Uterus (tissue), 4 donors: ENCODE measurements at places on chromosomes 4 and X.
A peak's percentile ranks its signal among the peaks of the same experiment; 100 is the strongest.

GRCh38 chrX:20665481-20665880, 398.8 kb upstream of the RPS6KA3 start:
- DNase-seq = no peak

GRCh38 chr4:38860788-38861424, 4.3 kb upstream of the TLR6 start:
- no peak for DNase-seq

GRCh38 chr4:91795947-91796346, 507.8 kb upstream of the GRID2 start:
- DNase-seq = no peak

DNA sequence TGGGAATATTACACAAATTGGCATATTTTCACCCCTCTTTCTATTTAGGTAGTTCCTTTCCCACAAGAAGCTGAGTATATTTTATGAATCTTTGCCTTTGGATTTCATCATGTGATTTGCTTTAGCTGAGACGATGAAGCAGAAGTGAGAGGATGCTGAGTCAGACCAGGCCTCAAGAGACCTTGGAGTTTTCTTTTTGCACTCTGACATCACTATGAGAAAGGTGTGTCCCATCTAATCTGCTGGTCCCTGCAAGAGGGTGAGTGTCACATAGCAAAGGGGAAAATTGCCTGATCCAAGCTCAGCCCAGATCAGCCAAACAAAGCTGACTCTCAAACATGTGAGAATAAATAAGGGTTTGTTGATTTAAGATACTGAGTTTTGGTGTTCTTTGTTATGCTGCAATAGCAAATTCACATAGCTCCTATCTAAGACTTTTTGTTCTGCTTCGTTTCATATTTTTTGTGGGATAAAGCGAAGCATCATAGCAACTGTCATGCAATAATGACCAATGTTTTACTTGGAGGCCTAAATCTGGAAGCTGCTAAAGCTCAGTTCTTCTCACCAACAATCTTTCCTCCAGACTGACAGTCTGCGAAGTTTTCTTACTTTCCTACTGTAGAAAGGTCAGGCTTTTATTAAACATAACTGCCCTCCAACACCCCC, 176.9 kb downstream of the PDHA2 start:
- no peak for DNase-seq

- no peak for DNase-seq
Measured at GRCh38 chr4:78496021-78496643, 55.4 kb upstream of the ANXA3 start.

GRCh38 chr4:103451341-103451740, 253.2 kb upstream of the CENPE start:
- no peak for DNase-seq

- peak; percentile 82 for DNase-seq
Measured at GRCh38 chrX:132219343-132219768, at the start of gene RAP2C. Gene RAP2C (minus strand): TSS chrX:132219447. CDS start chrX:132217268, 2,179 bp downstream.

GRCh38 chrX:54786967-54787366, 11.1 kb downstream of the ITIH6 start:
- no peak for DNase-seq

DNA sequence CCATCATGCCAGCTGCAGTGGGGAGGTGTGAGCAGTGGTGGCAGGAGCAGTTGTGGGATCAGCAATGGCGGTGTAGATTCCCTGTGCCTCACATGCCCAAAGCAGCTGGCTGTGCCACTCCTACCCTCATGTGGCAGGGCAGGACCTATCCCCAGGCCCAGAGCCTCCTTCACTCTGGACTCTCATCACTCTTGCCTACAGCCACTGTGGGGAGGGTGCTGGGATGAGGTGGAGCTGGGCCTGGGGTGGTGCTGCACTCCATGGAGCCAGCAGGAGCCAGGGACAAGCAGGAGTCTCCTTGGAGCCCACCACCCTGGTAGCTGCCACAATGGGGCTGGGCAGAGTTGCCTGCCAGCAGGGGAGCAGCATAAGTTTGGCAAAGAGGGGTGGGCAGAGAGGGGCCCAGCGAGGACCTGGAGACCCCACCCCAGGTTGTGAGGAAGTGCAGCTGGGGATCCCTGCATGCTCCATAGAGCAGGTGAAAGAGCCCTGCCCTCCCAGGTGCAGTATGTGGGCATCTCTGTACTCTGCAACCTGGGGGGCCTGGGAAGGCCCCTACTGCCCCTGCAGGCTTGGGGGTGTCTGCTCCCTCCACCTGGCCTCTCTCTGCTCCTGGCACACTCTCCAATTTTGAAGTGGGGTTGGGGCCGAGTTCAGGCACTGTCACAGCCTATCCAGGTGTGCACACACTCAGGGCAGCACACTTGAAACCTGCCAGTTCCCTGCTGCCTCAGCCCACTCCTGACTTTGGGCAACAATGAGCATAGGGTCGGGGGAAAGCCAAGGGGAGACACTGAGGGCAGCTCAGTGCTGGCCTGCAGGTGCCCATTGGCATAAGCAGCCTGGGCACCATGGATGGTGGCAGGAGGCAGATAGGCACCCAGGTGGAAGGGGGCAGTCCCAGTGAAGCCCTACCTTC, 74.0 kb upstream of the INTU start:
- DNase-seq = no peak

- DNase-seq = no peak
Measured at GRCh38 chr4:2288051-2288541, 26.2 kb upstream of the MXD4 start.

- no peak for DNase-seq
Measured at GRCh38 chr4:39304651-39305050, 61.5 kb downstream of the RFC1 start.

GRCh38 chrX:30831082-30831481, 58.0 kb downstream of the TAB3 start:
- no peak for DNase-seq

GRCh38 chr4:26126143-26126718, 194.6 kb upstream of the RBPJ start:
- no peak for DNase-seq

DNA sequence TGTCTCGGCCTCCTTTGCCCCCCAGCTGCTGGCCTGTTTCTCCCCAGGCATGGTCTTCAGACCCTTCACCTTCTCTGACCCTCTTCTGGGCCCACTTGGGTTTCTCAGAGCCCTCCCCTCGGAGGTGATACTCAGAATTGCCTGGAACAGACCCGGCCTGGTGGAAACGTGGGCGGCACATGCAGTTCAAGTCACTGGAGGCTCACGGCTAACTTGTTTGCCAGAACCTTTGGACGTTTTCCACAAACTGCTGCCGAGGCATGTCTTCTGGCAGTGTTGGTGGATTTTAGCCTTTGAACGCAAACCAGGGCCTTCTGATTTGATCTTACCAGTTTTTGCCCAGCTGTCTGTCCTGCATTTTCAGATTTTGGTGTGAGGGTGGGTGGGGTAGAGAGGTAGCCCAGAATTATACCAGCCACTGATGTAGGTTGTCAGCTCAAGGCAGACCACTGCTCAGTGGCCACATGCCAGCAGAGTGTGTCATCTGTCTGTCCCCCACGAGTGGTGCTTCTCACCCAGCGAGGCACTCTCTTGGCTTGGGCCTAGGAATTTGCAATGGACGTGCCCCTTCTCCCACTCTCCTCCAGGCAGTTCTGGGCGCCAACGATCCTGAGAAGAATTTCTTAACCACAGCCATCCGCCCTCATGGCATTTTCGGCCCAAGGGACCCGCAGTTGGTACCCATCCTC, 32.5 kb upstream of the ZNF185 start:
- peak; percentile 31 for DNase-seq

GRCh38 chrX:38192007-38192810, 28.5 kb downstream of the SRPX start:
- DNase-seq = no peak

- no peak for DNase-seq
Measured at GRCh38 chr4:26573389-26573794, 10.5 kb upstream of the TBC1D19 start.

GRCh38 chr4:74190919-74191397, 33.0 kb downstream of the MTHFD2L start:
- DNase-seq = no peak

DNA sequence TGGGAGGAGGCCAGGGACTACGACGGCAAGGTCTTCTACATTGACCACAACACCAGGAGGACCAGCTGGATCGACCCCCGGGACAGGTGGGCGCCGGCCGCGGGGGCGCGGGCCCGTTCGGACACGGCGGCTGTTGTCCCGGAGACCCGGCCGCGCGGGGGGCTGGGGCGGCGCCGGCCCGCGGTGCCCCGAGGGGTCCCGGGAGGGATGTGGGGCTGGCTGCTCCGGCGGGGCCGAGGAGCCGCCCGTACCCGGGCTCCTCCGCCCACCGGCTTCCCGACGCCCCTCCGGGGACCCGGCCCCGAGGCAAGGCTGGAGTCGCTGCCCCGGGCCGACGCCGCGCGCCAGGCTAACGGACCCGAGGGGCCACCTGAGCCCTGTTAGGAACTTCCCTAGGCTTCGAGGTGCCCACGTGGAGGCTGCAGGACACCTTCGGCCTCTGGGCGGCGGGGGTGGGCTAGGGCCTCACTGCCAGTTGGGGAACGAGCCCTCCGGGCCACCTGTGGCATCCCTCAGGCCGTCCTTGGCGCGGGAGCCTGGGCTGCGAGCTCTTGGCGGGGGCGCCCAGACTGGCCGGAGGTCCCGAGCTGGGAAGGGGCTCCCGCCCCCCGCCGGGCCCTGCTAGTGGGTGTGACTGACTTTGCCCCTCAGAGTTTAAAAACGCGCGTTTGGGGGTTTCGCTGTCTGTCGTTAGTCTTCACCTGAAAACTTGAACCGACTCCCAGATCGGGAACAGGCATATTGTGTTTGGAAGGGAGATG, 660 bp downstream of the WWC2 start:
- peak; percentile 32 for DNase-seq

DNA sequence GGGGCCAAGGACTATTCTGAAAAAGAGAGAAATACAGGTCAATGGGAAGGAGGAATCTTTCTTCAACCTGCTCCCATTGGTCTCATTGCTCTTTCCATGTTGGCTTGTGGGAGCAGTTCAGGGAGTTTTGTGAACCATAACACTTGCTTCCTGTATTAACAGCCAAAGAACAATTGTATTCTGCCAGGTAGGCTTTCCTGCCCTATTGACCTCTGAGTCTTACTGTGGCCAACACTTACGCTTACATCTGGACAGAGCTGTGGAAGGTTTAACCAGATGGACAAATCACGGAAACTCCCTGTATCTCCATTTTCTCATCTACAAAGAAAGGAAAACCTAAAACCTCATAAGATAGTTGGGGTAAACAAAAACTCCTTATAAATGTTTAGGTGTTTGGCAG, 30.7 kb downstream of the MID1IP1 start:
- no peak for DNase-seq

GRCh38 chr4:113689394-113689793, 72.1 kb downstream of the CAMK2D start:
- no peak for DNase-seq

DNA sequence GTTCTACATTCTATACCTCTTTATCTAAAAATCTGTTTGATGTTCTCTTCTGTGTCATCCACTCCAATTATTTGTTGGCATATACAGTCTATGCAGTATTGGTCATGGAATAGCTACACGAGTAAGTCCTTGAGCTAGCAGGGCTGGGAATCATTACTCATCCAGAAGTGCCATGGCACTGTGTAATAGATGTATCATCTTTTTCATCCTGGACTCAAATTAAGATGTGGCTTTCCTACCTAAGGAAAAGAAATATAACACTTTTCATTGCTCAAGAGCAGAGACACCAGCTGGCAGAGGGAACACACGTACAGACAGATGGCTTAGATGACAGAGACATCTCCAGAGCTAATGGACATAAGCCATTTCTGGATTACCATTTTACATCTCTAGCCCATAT, 159.8 kb downstream of the FAM13A start:
- DNase-seq = no peak

- peak; percentile 67 for DNase-seq
Measured at GRCh38 chrX:118823263-118824172, at the start of gene ZCCHC12. Gene ZCCHC12 (plus strand): TSS chrX:118823824. CDS start chrX:118825245, 1,421 bp downstream.

DNA sequence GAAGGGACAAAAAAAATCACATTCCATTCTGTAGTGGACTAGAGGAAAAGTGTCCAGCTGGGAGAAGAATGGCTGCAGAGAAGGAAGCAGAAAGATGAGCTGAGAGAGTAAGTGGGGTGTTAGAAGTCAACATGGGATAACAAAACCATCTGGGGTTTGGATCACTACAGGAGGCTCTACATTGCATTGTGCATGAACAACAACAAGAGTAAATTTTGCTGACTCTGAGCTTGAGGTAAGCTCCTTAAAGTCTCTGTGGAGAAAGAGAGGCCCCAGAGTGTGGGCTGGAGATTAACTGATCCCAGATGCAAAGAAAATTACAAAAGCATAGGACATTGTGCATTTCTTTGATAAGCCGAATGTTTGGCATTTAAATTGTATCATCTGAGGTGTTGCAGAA, 128.9 kb downstream of the UGT8 start:
- DNase-seq = no peak

GRCh38 chr4:8248091-8248490, 21.5 kb upstream of the HTRA3 start:
- no peak for DNase-seq

- no peak for DNase-seq
Measured at GRCh38 chr4:148998719-148999118, 556.5 kb upstream of the NR3C2 start.

DNA sequence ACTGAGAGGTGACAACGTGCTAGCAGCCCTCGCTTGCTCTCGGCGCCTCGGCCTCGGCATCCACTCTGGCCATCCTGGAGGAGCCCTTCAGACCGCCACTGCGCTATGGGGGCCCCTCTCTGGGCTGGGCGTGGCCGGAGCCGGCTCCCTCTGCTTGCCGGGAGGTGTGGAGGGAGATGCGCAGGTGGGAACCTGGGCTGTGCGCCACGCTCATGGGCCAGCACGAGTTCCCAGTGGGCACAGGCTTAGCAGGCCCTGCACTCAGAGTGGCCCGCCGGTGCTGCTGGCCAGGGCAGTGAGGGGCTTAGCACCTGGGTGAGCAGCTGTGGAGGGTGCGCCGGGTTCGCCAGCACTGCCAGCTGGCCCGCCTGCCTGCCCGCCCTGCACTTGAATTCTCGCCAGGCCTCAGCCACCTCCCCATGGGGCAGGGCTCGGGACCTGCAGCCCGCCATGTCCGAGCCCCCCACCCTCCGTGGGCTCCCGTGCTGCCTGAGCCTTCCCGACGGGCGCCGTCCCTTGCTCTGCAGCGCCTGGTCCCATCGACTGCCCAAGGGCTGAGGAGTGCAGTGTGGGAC, 148.0 kb downstream of the RAPGEF2 start:
- no peak for DNase-seq

GRCh38 chrX:104742355-104742754, 176.4 kb downstream of the IL1RAPL2 start:
- no peak for DNase-seq

GRCh38 chr4:37885496-37885895, 5.4 kb upstream of the TBC1D1 start:
- DNase-seq = peak; percentile 53
